ENCODE measurements at places on chromosomes 5 and 9.

- DNase-seq, result no peak
Measured at GRCh38 chr9:76571288-76571687, 112.3 kb downstream of the GCNT1 start.

DNA sequence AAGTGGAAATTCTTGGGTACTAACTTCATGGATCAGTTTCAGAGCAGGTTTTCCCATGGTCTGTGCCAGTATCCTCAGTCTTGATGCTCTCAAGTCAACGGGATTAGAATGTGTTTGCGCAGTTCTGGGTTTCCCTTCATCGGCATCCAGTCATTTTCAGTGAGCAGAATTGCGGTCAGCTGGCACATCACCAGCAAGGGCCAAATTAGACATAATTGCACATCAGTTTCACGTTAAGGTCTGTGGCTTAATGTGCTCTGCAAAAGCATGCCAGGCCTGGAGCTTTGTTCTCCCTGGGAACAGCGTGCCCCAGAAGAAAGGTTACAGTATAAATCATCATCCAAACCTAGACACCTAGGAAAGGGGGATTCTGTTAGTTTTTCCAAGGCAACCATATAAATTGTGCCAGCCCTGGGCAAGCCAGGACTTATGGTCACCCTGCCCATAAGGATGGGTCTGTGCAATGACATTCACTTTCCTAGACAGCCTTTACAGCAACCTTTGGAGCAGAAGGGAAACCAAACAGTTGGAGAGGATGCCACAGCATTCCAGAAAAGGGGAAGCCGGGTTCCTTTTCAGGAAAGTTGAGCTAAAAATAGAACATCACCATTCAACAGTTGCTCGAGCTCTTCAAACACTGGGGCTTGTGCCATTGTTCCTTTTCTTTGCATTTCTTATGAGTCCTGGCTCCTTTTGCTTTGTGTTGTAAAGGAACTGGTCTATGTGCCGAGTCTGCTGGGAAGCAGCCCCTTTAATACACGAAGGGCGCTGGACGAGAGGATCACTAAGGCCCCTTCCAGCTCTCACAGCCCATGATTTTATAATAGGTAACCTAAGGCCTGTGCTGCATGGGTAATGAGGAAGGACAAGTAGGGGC is 23.1 kb downstream of the IQGAP2 start:
- no peak for DNase-seq

- DNase-seq, result no peak
Measured at GRCh38 chr5:143557061-143557818, 153.8 kb upstream of the NR3C1 start.

DNA sequence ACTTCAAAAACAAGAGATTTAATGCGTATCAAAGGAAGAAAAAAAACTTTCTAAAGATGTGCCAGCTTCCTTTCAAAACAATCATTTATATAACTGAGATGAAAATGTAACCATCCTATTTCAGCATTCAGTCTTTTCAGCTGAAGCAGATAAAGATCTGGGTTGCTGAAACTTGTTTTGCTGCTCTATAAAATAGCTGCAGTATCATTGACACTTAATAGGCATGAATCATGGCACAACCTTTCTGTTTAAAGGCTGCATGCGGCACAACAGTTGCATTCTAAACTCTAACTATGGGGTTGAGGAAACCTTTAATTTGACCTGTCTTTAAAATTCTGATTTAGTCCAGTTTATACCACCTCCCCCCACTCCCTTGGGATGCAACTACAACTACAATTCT is 196.7 kb downstream of the MPDZ start:
- no peak for DNase-seq

- no peak for DNase-seq
Measured at GRCh38 chr9:110029429-110029955, 178.5 kb downstream of the C9orf152 start.

- no peak for DNase-seq
Measured at GRCh38 chr9:134922932-134923240, 5.2 kb upstream of the FCN1 start.

DNA sequence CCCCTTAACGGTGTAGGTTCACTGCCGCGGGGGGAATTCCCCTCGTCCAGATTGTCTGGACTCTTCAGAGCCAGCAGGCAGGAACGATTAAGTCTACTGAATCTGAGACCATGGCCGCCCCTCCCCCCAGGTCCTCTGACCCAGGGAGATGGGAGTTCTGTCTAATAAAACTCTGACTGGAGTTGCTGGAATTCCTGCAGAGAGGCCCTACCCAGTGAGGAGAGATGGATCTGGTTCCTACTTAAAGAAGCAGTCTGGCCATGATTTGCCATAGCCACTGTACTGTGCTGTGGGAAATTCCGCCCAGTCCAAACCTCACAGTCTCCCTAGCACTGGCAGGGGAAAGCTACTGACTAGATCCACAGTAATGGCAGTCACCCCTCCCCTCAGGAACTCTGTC is 237.7 kb upstream of the RASA1 start:
- DNase-seq, result no peak

- no peak for DNase-seq
Measured at GRCh38 chr9:123820139-123820538, 109.8 kb downstream of the DENND1A start.

GRCh38 chr5:179805529-179806249 is 977 bp downstream of the MGAT4B start:
- DNase-seq, result no peak

DNA sequence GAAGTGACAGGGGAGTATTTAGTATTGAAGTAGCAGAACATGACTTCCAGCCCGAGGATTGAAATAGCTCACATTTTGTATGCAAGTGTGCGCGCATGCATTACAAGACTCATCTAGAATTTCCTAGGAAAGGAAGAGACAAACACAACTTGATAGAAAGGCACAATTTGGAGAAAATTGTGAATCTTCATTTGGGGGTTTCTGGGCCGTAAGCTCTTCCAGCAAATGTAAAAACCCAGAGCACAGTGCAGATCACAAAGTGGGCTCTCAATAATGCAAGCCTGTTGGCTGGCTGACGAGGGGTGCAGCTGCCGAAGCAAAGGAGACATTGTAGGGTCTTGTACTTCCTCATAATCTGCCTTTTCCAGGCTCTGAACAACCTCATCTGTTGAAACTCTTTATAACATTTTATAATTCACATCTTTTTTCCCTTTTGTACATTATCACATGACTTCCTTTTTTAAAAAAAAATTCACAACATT is 109.0 kb downstream of the BAAT start:
- DNase-seq, result no peak

GRCh38 chr9:93023521-93023815 is 35.0 kb upstream of the SUSD3 start:
- no peak for DNase-seq

DNA sequence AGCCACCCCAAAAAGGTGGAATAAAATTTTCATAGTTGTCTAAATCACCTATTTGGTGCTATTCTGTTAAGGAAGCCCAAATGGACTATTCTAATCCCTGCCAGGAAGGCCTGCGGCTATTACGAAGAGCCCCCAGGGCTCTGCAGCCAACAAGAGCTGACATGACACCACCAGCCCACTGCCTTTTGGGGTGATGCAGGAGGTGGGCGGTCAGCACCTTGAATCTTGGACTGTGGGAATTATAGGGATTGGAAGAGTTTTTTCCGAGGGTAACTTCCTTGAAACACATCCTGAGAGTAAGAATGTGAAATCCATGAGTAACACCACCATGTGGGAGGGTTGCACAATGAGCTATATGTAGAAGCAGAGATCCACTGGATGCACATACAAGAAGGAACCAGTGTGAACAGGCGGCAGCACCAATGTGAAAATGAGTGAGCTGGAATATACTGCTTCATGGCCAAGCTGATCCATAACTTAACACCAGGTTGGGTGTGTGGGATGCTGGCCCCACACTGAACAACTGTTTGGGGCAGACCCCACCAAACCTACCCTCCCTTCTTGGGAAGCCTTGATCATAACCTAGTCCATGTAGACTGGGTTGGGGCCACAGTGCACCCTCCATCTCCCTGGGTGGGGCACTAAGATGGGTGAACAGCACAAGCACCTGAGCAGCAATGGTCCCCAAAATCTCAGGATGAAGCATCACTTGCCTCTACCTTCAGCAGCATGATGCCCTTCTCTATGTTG is 239.0 kb downstream of the FSTL4 start:
- no peak for DNase-seq

DNA sequence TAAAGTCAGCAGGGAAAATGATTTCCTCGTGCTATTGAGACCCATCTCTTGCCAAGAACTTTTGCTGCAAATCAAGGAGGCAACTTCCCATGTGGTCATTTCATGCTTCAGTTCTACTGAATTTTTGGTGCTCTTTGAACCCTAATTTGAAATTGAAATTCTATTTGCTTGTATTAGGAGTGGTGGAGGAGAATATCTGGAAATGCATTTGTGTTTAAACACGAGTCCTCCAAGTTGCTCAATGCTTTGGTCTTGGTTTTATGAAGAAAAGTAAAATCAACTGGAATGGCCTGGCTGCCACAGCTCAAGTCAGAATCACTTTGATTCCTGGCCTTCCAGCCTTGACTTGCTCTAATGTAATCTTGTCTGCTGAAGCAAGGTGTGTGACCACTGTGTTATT is 613.2 kb downstream of the TLE1 start:
- no peak for DNase-seq

GRCh38 chr5:180540050-180540694 is 46.0 kb downstream of the CNOT6 start:
- no peak for DNase-seq

DNA sequence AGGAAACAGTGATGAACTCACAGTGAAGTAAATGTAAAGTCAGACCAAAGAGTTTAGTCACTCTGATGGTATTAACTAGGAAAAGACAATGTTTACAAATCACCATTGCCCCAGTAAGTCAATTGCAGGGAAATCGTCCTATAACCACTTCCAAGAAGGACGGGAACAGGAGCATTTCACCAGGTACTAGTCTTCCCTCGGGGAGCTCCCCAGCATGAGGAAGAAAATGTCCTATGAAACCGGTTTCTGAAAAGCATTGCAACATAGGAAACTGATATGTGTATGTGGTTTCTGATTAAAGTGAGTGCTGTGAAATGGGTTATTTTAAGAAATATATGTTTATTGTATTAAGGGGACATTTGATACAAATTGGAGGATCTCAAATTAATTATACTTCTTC is 626.7 kb upstream of the ADAMTS16 start:
- DNase-seq, result no peak

DNA sequence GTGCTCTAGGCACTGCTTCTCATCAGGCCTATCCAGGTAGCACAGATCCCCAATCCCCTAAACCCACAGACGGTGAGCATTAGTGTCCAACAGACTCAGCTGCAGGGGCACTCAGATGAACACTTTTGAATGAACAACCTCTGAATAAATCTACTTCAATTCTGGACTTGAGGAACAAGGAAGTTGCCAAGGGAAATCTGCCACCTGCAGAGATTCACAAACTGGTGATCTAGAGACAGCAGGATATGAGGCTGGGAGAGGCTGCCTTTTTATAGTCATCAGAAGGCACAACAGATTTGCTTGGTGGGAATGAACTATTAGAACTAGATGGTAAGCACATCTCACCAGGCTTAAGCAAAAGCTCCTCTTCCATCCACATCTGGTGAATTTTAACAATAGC is 7.0 kb upstream of the HK3 start:
- DNase-seq, result no peak

DNA sequence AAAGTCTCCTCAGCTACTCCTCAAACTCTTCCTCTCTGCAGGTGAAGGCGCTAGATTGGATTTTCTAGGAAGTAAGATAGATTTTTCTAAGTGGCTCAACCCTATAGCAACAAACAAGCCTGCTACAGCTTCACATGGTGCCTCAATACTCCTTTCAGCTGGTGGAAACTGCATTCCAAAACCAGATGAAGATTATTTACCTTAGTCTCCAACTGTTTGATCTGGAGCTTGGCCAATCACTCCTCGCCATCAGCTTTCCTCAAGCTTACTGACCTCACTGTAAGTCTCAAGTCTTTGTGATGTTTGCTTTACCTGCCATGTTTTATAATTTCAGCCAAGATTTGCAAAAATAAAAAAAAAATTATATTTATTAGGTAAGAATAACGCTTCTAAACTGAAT is 622.4 kb downstream of the CHSY3 start:
- no peak for DNase-seq

DNA sequence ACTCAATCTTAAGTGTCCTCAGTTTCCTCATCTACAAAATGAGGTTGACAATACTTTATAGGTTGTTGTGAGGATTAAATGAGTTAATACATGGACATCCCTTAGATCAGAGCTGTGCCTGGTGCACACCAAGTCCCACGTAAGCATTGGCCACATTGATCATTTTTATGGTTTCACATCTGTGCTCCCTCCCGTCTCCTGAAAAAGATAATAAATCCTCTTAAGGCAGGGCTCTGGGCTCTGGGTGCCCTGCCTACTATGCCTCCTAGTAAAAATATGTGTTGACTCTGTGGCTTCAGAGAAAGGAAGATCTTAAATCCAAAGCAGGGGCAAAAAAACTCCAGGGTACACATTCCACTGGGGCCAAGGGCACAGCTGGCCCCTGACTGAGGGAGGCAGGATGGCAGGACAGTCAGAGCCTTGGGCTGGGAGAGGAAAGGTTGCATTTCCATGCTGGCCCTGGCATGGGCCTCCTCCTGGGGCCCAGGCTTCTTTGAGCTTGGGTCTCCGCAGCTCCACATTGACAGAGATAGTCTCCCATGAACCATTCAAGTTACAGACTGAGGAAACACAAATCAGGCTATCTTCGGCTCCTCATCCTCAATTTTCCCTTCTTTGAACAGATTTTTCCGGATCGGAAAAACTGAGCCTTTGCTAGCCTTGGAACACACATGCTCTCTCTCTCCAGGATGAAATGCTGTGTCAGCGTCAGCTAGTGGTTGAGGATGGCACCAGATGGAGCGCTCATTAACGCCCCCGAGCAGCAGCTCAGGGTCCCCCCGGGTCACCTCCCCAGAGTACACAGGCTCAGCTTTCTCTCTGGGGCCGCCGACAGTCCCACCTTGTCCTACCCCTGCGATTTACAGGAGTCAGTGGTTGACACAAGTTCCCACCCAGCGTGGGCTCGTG is 22.4 kb upstream of the KIF12 start:
- no peak for DNase-seq

DNA sequence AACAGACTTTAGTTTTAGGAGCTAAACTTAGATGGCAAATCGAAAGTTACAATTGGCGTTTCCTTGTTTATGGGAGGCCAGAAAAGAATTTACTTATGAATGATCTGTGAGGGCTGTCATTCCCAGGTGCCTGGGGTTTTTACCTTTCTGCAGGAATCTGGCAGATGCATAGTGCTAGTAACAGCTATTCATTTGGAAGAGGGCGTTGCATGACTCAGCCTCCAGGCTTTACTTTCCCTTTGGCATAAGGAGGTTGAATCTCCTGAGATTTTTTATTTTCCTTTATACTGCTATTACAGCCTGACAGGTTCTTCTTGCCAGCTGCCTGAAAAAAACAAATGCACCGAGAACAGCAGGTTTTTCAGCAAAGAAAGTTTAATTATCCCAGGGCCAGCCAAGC is 30.0 kb downstream of the CARD6 start:
- no peak for DNase-seq

DNA sequence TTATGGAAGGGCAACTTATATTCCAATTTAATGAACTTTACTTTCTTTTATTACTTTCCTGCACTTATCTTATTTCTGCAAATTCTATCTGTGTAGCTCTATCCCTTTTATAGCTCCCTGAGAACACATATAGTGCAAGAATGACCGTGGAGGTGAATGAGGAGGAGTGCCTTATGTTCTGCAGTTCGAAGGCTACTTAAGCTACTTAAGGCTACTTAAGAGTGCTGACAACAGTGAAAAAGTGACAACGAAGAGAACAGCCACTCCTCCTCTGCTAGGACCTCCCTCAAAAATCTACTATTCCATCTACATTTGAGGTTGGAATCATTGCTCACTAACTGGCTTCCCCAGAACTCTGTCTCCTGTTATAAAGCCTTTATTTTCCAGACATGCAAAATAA is 1365.7 kb upstream of the C9orf72 start:
- no peak for DNase-seq

Measured in T-helper 17 cell (primary cell).